ENCODE measurements at places on chromosomes 11 and 22.

DNA sequence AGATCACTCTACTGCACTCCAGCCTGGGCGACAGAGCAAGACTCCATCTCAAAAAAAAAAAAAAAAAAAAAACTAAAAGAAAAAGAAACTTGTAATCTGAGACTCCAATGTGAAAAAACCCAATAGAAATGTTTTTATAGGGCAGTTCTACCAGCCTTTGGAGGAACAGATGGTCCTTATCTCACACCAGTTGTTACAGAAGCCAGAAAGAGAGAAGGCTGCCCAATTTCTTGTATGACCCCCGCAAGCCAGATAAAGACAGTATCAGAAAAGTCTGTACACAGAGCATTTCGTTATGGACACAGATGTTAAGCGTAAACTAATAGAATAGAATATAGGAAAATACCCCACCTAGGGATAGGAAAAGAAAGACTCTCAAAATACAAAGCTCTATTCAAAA lies 11.3 kb upstream of the TSGA10IP start:
- no peak for DNase-seq

DNA sequence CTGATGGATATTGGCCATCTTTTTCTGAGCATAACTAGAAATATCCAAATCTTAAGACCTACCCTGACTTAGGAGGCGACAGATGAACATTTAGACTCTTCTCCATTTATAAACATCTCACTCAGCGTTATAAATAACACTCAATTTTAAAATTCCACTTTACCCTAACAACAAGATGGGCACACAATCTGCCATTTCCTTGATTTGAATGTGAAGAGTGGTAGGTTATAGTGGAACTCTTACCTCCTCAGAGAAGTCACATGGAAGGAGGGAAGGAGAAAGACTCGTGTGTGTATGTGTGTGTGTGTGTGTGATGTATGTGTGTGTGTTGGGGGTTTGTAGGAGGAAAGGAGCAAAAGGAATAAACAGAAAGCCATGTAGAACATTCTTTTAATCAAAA lies 15.0 kb downstream of the SIAE start:
- DNase-seq, result no peak

- DNase-seq, result no peak
These were observed 13.4 kb upstream of the ACR start for GRCh38 chr22:50724616-50725015.

GRCh38 chr22:29204455-29205183 lies 1.1 kb upstream of the EMID1 start:
- no peak for DNase-seq

DNA sequence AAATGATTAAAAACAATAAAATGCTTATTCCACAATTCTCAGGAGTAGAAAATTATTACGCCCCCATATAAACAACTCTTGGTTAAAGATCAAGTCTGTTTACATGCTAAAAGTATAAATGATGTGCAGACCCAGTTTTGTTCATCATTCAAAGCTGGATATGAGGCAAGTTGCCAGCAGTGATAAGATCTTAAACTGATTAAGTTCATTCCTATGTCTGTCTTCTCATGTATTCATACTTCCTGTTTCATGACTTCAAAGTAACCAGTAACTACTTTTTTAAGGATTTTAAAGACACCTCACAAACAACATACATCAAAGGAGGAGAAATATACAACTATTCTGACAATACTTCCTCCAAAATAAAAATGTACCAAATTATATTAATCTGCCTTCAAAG lies 55.0 kb upstream of the ARHGAP32 start:
- DNase-seq, result peak; percentile 20

GRCh38 chr11:66639066-66639813 lies 737 bp downstream of the RBM4 start:
- DNase-seq, result no peak

GRCh38 chr11:65298655-65299179 lies 15.9 kb upstream of the CDC42EP2 start:
- DNase-seq, result no peak

DNA sequence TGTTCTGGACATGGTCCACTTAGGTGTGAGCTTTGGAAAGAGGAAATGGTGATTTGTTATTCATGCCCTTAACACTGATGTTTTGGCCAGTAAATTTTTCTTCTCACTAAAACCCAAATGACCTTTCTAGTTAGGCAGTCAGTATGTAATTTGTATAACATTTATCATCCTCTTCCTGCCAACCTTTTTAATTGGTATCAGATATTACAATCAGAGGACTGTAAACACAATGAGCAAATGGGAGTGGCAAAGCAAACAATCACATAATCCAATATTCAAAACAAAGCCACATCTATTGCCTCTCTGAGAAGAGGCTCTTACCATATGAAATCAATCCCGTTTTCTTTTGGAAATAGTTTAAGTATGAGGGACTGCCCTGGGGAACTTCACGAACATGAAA lies 49.1 kb downstream of the BBOX1 start:
- no peak for DNase-seq

DNA sequence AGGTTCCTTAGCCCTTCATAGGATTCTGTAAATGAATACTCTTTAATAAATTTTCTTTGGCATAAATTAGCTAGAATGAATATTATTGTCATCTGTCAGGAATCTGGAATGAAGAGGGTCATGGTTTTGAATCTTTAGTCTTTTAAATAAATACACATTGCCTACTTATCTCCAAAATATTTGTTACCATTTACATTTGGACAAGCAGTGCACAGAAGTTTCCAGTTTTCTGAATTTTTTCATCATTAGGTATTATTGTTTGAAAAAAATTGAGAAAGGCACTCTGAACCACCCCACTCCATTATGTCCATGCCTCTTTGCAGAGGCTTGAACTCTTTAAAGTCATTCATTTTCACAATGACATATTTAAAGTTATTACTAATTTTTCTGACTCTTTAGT lies 549.0 kb upstream of the LUZP2 start:
- DNase-seq, result no peak

DNA sequence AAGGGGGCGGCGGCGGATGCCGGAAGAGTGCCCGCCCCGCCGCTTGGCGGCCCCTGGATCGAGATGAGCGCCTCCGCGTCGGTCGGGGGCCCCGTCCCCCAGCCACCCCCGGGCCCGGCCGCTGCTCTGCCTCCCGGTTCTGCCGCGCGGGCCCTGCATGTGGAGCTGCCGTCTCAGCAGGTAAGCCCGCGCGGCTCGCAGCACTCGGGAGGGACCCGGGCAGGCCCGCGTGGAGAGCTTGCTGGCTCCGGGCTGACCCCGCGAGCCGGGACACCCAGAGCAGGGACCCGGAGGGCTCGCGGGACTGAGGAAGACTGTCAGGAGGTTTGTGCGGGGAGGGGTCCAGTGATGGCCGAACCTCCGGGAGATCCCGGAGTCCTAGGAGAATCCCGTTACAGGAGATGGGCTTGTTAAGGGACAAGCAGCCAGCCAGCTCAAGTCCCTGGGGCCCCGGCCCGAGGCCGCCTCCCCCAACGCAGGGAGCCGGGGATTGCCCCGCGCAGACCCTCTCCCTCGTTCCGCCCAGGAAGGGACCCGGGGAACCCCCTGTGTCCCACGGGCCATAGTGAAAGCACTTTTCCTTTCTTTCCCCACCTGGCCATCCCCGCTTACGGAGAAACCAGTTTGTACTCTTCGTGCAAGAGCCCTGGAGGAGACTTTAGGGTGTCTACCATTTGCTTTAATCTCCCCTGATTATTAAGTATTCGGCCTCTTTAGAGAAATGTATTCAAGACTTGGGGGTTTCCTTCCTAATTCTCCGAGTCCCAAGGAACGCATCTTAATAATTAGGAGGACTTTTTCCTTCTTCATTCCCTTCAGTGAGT lies 547 bp downstream of the UVRAG start:
- DNase-seq, result no peak

GRCh38 chr22:39315389-39315788 lies 4.0 kb downstream of the RPL3 start:
- DNase-seq, result no peak

DNA sequence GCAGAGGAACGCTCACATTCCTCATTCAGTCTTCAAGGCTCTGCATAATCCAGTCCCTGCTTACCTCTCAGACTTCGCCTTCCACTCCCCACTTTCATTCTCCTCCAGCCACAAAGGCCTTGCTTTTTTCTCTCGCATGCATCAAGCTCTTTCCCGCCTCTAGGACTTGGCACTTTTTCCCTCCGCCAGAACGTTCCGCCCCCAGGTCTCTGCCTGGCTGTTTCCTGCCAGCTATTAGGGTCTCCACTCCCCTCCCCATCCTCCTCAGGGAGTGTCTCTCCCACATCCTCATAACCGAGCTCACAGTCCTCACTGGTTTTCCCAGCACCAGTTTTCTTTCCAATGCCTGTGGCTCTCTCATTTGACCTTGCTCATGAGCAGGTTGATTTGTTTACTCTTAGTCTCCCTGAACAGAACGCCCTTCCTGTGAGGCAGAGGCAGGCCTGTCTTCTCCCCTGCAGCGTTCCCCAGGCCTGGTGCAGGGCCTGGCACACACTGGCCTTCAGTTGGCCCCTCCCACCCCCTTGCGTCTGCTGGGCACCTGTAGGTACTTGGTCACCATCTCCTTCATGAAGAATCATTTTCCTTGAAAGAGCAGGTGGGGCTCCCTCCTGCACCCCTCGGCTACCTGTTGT lies 75.2 kb downstream of the RTL6 start:
- DNase-seq, result no peak

DNA sequence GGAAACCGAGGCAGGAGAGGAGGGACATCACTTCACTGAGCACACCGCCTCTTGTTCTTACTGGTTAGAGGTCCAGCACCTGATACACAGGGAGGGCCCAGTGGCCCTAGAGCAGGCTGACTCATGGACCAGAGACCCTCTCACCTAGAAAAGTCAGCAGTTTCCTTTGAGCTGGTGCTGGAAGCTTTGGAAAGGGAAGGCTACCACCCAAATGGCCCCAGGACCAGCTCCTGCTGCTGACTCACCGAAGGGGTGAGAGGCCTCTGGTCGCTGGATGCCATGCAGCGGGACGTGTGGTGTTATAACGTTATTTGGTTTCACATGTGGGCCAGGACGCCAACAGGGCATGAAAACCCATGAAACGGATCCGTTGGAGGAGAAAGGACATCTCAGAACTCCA lies 3.8 kb downstream of the NADSYN1 start:
- DNase-seq, result no peak

DNA sequence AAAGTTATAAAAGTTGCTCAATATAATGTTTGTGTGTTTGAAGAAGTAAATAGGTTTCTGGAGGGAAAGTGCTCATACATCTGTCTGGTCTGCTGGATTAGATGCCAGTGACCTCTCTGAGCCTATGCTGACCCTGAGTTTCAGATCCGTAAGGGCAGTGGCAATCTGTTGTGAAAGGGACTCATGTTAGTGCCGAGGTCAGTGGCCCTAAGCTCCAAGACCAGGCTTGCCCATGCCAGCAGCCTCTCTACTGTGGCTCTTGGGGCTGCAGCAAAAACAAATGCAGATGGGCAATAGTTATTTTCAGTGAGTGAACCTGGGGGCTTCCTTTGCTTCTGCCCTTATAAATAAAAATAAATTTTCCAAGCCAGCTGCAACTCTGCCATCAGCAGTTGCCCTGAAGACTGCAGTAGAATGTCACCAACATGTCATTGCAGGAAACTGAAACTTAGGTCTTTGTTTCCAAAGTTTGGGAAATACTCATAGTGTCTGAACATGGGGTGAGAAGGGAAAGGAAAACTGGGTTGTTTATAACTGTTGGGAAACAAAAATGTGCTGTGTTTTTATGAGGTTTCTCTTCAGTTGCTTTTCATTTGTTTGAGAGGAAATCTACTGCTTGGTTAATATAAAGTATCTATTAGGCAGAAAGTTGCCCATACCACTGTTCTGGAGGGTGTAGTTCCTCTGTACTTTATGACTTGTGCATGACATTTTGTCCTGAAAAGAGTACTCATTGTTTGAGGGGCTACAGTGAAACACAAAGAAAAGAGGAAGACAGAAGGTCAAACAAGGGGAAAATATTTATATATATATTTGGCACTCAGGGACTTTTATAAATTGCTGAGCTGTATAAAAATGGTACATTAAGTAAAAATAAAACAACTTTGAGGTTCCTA lies 9.5 kb upstream of the MS4A4E start:
- no peak for DNase-seq

DNA sequence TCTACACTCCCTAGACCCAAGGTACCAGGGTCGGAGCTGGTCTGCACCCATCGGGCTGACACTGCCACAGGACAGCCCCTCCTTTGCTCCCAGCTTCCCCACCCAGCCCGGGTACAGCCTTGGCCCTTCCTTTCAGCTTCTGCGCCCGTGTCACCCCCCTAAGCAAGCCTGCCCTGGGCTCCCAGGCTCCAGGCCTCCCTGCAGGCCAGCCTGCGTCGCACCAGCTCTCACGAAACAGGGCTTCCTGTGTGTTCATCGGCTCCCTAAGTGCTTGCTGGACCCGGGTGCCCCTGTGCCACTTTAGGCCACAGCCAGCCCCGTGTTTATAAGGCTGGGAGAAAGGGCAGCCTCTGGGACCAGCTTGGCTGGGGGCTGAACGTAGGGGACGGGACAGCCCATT lies 21.1 kb downstream of the FLRT1 start:
- DNase-seq, result no peak

DNA sequence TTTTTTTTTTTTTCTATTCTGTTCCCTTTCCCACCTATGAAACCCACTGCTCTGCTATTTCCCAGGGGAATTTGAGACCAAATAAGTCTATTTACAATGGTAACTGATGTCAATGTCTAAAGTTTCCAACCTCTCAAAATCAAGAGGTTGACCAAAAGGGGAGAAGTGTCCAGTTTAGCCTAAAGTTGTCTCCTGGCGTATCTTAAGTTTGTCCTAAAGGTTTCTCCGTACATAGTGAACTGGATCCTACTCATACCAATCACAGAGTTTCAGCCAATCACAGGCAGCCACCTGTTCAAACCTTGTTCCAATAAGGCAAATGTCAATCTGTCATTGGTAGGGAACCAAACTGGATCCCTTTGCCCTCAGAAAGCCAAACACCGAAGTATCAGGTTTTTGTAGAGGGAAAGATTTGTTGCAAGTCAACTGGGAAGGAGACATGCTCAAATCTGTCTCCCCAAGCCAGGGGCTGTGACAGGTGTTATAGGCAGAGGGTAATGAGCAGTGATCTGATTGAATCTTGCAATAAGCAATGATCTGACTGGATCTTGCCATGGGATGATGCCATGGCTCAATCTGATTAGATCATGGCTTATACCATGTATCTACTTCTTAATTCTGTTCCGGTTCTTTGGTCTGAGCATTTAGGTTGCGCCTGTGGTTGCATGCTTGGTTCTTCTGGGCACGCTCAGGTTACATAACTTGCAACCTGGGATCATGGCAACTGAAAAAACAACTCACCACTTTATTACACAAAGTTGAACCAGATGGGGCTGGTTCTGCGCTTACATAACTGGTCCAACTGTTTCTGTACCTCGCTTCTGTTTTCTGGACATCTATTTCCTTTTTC lies 1.1 kb upstream of the VPS37C start:
- DNase-seq, result peak; percentile 40

DNA sequence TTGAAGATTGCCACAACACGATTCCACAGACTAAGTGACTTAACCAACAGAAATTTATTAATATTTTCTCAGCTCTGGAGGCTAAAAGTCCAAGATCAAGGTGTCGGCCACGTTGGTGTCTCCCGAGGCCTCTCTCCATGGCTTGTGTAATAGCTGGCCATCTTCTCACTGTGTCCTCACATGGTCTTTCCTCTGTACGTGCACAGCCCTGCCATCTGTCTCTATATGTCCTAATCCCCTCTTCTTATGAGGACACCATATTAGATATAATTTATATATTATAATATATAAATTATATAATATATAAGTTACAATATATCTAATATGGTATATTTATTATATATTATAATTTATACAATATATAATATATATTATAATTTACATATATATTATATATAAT lies 25.1 kb upstream of the SCGB1A1 start:
- DNase-seq, result no peak
